ENCODE measurements at places on chromosomes 3 and 15. TPM values are rescaled to one million over a fixed set of nuclear protein-coding genes. Genes with fewer than 3 reads are reported as not detected.

GRCh38 chr15:82551646-82552247 is 11.5 kb upstream of the RPS17 start:
- H3K27ac ChIP-seq, result no peak overlapping the region
- DNase-seq, result no peak
- H3K36me3 ChIP-seq, result no peaks in the 10 kb centered on the region
- H3K4me1 ChIP-seq, result no peaks in the 10 kb centered on the region
- no peaks in the 10 kb centered on the region for H3K27me3 ChIP-seq

GRCh38 chr3:140276703-140277102 is 341.7 kb downstream of the CLSTN2 start:
- H3K4me1 ChIP-seq, result peaks cover 19% of the 10 kb centered on the region
- H3K4me3 ChIP-seq, result no peak overlapping the region
- H3K36me3 ChIP-seq, result no peaks in the 10 kb centered on the region
- DNase-seq, result peak; percentile 59
- H3K27ac ChIP-seq, result peak overlapping the region; percentile 36
- no peaks in the 10 kb centered on the region for H3K27me3 ChIP-seq

DNA sequence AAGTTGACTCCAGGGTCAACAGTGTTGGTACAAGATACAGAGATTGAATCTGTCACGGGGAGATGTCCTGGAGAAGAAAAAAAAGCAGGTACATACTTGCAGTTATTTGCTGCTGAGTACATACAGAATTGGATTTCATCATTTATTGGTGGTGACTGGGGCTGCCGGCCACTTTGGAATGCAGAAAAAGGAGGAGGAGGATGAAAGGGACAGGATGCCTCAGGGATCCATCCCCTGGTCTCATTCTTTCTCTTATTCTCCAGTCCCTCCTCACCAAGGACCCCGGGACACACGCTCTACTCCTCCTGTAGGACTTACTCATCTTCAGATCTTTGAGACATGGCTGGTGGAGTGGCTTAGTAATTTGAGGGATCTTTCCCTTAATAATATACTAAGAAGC is 30.0 kb upstream of the MEIS2 start:
- DNase-seq, result no peak
- no peaks in the 10 kb centered on the region for H3K36me3 ChIP-seq
- no peaks in the 10 kb centered on the region for H3K27me3 ChIP-seq
- H3K27ac ChIP-seq, result no peak overlapping the region

DNA sequence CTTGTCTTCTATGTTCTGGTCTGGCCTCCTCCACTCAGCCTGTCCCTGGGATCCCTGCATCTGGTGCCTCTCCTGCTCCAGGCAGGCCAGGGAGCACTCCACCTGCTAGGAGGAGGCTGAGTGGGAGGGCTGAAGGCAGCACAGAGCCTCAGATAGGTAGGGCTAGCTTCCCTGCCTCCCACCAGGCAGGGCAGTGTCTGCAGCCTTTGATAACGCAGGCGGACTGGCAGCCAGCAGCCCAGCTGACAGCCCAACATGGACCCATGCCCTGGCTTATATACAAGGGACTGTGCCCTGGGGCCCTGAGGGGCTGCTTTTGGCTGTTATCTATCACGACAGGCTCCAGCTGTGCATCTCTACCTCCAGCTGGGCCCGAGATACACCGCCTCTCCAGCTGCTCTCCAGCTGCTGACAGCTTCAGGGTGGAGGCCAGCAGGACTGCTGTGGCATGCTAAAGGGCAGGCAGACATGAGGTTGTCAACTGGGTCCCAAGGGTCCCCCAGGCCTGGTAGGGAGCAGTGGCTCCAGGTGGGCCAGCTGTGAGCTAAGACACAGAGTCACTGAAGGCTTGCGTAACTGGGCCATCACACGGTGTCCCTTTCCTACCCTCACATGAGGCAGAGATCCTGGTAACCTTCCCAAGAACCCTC is 5.2 kb upstream of the CLK3 start:
- H3K4me3 ChIP-seq, result no peak overlapping the region
- no peaks in the 10 kb centered on the region for H3K27me3 ChIP-seq

GRCh38 chr3:4517643-4518311 is 24.6 kb downstream of the ITPR1 start:
- no peak for DNase-seq
- peak overlapping the region; percentile 83 for H3K27ac ChIP-seq

GOLGA8R gene
- 24.6 TPM for total RNA-seq

DNA sequence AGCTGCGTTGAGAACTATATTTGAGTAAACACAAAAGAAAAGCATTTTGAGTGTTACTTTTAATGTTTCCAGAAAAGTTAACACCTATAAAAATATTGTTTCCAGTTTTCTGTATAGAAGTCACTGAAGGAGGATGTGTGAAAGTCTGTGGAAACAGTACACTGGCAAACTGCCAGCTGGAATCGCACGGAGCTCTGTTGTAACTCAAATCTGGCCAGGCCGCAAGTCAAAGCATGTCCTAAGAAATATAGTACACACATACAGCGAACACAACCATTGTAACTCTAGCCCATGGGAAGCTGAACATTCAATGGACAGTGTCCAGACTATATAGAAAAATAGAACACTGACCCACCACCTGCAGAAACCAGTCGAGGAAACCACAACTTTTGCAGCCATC is 657.2 kb downstream of the FHIT start:
- H3K27ac ChIP-seq, result no peak overlapping the region
- DNase-seq, result peak; percentile 78
- no peaks in the 10 kb centered on the region for H3K27me3 ChIP-seq
- no peaks in the 10 kb centered on the region for H3K4me1 ChIP-seq
- no peaks in the 10 kb centered on the region for H3K36me3 ChIP-seq
- H3K4me3 ChIP-seq, result no peak overlapping the region

DNA sequence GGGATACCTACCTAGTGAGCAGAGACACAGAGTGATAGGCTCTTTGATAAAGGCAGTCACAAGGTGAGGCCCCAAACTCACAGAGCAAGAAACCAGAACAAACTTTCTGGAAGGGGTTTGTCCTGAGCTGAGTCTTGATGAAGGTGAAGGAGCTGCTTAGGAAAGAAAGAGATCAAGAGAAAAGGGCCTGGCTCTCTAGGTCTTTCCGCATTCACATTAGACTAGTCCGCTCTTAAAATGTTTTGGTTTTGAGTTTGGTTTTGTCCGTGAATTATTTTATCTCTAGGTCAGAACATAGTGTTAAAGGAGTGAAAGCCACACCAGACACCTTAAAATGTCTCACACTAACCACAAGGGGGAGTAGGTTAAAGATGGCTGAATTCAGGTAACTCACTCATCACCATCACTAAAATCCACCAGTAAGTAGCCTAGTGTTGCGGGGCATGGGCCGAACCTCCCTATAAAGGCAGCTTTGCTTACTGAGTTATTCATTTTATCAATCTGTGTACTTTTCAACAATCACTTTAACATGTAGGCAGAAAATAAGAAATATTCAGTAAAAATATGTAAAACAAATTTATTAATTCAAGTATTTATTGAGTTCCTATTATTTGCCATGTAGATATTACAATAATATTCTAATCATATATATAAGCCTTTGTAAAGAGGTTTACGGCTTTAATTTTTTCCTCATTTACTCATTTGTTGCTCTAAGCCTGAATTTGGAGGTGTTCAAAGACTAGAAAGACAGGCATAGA is 121.5 kb upstream of the TSC22D2 start:
- peak overlapping the region; percentile 57 for H3K27ac ChIP-seq
- H3K4me1 ChIP-seq, result no peaks in the 10 kb centered on the region
- peak; percentile 6 for DNase-seq
- no peaks in the 10 kb centered on the region for H3K36me3 ChIP-seq

TP63 gene
- not detected for total RNA-seq

SEMA7A gene
- 0.29 TPM for total RNA-seq

DNA sequence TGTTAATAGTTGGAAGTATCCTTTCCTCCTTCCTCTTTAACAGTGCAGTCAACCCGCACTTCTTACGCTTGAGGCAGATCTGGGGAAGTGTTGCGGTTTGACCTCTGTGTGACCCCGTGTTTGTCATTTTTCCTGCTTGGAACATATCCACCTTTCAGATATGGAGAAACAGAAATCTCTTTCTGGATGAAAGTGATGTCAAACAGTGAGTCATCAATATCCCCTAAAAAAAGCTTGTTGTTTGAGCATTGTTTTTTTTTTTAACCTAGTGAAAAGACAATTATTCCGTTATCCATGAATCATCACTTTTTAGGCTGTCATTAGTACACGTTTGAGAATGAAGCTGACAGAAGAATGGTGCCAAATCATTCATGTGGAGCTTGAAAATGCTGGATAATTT is 293.7 kb downstream of the ARPP21 start:
- no peaks in the 10 kb centered on the region for H3K27me3 ChIP-seq
- H3K4me1 ChIP-seq, result peaks cover 4% of the 10 kb centered on the region
- no peak for DNase-seq
- H3K36me3 ChIP-seq, result no peaks in the 10 kb centered on the region
- H3K4me3 ChIP-seq, result no peak overlapping the region

- H3K27ac ChIP-seq, result no peak overlapping the region
- DNase-seq, result no peak
- H3K27me3 ChIP-seq, result no peaks in the 10 kb centered on the region
- H3K36me3 ChIP-seq, result no peaks in the 10 kb centered on the region
- H3K4me1 ChIP-seq, result no peaks in the 10 kb centered on the region
Observed at GRCh38 chr15:81685237-81685636, 311.2 kb upstream of the TMC3 start.

ECE2 gene
- not detected for total RNA-seq

GRCh38 chr15:31313223-31313622 is 13.4 kb upstream of the KLF13 start:
- no peak overlapping the region for H3K4me3 ChIP-seq
- no peak overlapping the region for H3K27ac ChIP-seq
- H3K27me3 ChIP-seq, result no peaks in the 10 kb centered on the region
- DNase-seq, result no peak

DNA sequence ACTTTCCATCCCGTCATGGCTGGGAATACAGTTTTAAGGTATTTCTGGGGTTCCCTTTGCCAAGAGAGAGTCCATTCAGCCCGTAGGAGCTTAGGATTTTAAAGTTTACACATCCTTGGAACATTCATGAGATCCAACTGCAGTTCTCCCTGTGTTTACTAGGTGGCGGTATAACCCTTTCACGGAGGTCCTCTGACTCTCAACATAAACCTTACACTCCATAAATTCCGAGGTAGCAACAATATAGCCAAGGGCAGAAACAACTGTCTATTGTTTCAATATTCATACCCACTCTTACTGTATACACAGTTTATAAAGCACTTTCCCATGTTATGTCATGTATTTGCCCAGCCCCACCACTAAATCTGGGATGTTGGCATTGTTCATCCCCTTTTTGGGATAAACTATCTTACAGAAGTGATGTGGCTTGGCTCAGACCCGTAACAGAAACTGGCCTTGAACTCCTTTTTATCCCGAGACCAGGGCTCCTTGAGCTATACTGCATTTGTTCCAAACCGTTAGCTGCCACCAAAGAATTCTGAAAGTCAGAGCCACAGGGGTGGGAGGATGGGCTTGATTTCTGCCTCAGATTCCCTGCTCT is 69.2 kb upstream of the COL6A5 start:
- no peaks in the 10 kb centered on the region for H3K4me1 ChIP-seq
- no peaks in the 10 kb centered on the region for H3K36me3 ChIP-seq
- peak; percentile 5 for DNase-seq
- H3K27me3 ChIP-seq, result no peaks in the 10 kb centered on the region

CLDN1 gene
- total RNA-seq, result 5.1 TPM

GRCh38 chr15:53490341-53490740 is 269.1 kb downstream of the WDR72 start:
- H3K4me1 ChIP-seq, result no peaks in the 10 kb centered on the region
- H3K36me3 ChIP-seq, result no peaks in the 10 kb centered on the region
- H3K4me3 ChIP-seq, result no peak overlapping the region
- no peaks in the 10 kb centered on the region for H3K27me3 ChIP-seq
- H3K27ac ChIP-seq, result no peak overlapping the region
- DNase-seq, result no peak

GRCh38 chr15:78387246-78388037 is 47.3 kb downstream of the CRABP1 start:
- no peaks in the 10 kb centered on the region for H3K36me3 ChIP-seq
- H3K27ac ChIP-seq, result no peak overlapping the region
- peak; percentile 30 for DNase-seq

- no peaks in the 10 kb centered on the region for H3K36me3 ChIP-seq
- H3K4me1 ChIP-seq, result no peaks in the 10 kb centered on the region
- no peaks in the 10 kb centered on the region for H3K27me3 ChIP-seq
- no peak overlapping the region for H3K4me3 ChIP-seq
- H3K27ac ChIP-seq, result no peak overlapping the region
Observed at GRCh38 chr15:54017251-54017650, 39.0 kb downstream of the UNC13C start.

DNA sequence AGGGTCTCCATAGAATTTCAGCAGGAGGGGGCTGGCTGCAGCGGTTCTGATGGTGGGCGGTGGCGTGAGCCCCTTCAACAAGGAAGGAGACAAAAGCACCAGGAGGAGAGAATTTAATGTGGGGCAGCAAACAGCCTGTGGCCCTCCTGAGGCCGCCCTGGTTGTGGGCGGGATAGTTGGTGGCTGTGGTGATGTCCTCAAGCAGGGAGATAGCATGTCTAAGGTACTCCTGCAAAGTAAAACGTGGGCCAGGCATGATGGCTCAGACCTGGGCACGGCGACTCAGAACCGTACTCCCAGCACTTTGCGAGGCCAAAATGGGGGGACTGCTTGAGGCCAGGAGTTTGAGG is 94.0 kb downstream of the LRRK1 start:
- no peaks in the 10 kb centered on the region for H3K4me1 ChIP-seq
- no peak overlapping the region for H3K4me3 ChIP-seq
- H3K36me3 ChIP-seq, result no peaks in the 10 kb centered on the region
- H3K27me3 ChIP-seq, result no peaks in the 10 kb centered on the region
- H3K27ac ChIP-seq, result no peak overlapping the region

- H3K4me3 ChIP-seq, result no peak overlapping the region
- H3K36me3 ChIP-seq, result no peaks in the 10 kb centered on the region
- DNase-seq, result no peak
- H3K4me1 ChIP-seq, result no peaks in the 10 kb centered on the region
- no peak overlapping the region for H3K27ac ChIP-seq
Observed at GRCh38 chr3:72306800-72307341, 521.9 kb upstream of the PROK2 start.

- H3K4me1 ChIP-seq, result no peaks in the 10 kb centered on the region
- H3K36me3 ChIP-seq, result no peaks in the 10 kb centered on the region
- no peak overlapping the region for H3K27ac ChIP-seq
Observed at GRCh38 chr3:187125319-187126031, 13.8 kb downstream of the RPL39L start.

GRCh38 chr3:196198771-196199753 is 12.1 kb downstream of the ZDHHC19 start:
- H3K27ac ChIP-seq, result no peak overlapping the region
- no peak for DNase-seq
- H3K4me3 ChIP-seq, result no peak overlapping the region
- H3K36me3 ChIP-seq, result no peaks in the 10 kb centered on the region
- no peaks in the 10 kb centered on the region for H3K4me1 ChIP-seq
- no peaks in the 10 kb centered on the region for H3K27me3 ChIP-seq

- no peaks in the 10 kb centered on the region for H3K27me3 ChIP-seq
- H3K36me3 ChIP-seq, result no peaks in the 10 kb centered on the region
- H3K4me1 ChIP-seq, result peaks cover 21% of the 10 kb centered on the region
- DNase-seq, result no peak
- no peak overlapping the region for H3K4me3 ChIP-seq
Observed at GRCh38 chr15:98888820-98889479, 118.6 kb downstream of the PGPEP1L start.

CCDC13 gene
- total RNA-seq, result 5.2 TPM

GPR62 gene
- not detected for total RNA-seq

- H3K27me3 ChIP-seq, result no peaks in the 10 kb centered on the region
- H3K4me3 ChIP-seq, result no peak overlapping the region
- H3K4me1 ChIP-seq, result peaks cover 21% of the 10 kb centered on the region
- DNase-seq, result no peak
Observed at GRCh38 chr3:181383760-181384159, 328.0 kb upstream of the SOX2 start.

MME gene
- 5.5 TPM for total RNA-seq
